WERI-Rb-1 (cell line): ENCODE measurements at places on chromosomes 3 and 15.

- DNase-seq = peak; percentile 30
Observed at GRCh38 chr3:12138044-12138443, 20.7 kb downstream of the TIMP4 start.

- peak; percentile 15 for DNase-seq
Observed at GRCh38 chr3:184011937-184012889, 5.5 kb downstream of the ABCC5 start.

DNA sequence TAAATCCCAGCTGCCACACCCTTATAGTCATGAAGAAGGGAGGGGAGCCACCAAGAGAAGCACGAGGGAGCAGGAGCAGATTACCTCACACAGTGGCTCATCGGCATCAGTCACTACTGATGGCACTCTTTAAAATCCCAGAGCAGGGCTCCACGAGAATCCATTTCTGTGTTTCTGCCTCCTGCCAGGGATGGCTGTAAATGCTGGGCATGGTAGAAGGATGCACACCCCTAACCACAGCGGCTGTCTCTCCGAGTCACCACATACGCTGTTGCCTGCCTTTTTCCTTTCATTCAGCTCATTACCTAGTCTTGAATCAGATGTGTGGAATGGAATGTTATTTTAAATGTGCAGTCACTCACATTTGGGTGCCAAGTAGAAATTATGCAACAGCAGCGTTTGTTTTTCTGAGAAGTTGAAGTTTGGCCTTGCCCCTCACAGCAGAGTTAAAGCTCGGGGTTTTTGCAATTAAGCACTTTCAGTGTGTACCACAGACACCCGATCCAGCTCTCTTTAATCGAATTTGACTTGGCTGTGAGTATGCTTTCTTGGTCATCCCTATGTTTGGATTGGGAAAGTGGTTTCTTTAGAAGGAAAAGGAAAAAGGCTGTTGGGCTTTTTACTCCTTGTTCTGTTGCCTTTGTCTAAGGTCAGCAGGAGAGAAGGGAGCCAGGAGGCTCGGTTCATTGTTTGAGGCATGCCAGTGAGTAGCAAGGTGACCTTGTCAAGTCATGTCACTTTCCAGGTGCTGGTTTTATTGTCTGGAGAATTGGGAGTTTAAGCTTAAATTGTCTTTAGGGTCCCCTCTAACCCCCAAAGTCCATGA, 284.2 kb upstream of the TPM1 start:
- DNase-seq = no peak

GRCh38 chr3:159619341-159619885, 369.2 kb upstream of the IL12A start:
- DNase-seq = peak; percentile 18

- no peak for DNase-seq
Observed at GRCh38 chr3:56838448-56838847, 36.7 kb upstream of the ARHGEF3 start.

- DNase-seq = no peak
Observed at GRCh38 chr15:45906230-45906629, 271.4 kb downstream of the SQOR start.

DNA sequence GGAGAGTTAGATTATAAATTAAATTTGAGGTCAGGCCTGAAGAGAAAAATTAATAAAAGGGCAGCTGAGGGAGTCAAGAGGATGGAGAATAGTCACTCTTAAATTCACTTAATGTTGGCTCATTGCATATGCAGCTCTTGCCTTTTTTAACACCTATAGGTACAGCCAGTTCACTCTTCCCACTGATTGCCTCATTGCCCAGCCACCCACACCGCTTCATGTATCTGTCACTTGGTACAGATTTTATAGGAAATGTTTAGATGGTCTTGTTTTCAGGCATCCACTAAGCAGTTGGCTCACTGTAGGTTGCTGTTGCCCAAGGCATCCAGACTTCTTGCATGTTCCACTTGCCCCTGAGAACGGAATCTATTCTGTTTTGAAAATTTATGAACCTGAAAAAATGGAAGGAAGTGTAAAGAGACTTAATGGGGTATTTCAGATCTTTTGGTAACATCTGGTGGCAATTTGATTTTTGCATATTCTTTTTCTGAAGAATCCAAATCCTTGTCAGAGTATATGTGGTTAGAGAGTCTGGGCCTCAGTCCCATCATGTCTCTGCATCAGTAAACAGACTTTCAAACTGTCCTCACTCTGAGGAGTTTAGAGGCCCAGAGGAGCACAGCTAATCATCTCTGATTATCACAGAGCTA, 151.9 kb downstream of the RBPMS2 start:
- DNase-seq = no peak

GRCh38 chr3:171602072-171602471, 141.9 kb upstream of the TNIK start:
- DNase-seq = no peak

- no peak for DNase-seq
Observed at GRCh38 chr15:53133255-53133850, 343.2 kb upstream of the ONECUT1 start.

- DNase-seq = no peak
Observed at GRCh38 chr3:150930839-150931238, 25.6 kb upstream of the MINDY4B start.

DNA sequence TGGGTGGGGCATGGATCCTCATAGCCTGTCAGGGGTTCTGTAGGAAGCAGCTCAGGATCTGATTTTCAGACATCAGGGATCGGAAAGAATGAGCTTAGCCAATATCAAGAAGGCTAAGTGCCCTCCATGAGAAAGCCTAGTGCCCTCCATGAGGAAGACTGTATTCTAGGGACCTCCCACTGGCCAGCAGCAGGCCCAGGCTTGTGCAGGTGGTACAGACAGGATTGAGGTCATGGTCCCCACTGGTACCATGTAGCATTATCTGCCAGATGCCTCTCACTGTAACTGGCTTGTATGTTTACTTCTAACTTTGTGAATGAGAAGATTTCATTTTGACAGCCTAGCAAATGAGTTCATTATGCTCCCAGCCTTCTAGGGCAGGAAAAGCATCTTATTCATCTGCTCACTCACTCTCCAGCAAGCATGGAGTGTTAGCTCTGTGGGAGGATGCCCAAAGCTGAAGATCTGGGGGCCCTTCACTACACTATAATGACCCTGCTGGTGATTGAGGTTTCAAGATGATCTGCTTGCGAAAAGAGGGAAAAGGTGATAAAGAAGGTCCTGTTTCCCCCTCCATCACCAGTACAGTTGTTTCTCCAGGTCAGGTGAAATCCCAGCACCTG, 7.5 kb downstream of the EPHB1 start:
- DNase-seq = no peak

- peak; percentile 72 for DNase-seq
Observed at GRCh38 chr3:10408680-10409079, 87.8 kb upstream of the SEC13 start.

- no peak for DNase-seq
Observed at GRCh38 chr3:43417133-43417532, 130.8 kb downstream of the SNRK start.

GRCh38 chr3:126057501-126057819, 26.5 kb downstream of the SLC41A3 start:
- no peak for DNase-seq

DNA sequence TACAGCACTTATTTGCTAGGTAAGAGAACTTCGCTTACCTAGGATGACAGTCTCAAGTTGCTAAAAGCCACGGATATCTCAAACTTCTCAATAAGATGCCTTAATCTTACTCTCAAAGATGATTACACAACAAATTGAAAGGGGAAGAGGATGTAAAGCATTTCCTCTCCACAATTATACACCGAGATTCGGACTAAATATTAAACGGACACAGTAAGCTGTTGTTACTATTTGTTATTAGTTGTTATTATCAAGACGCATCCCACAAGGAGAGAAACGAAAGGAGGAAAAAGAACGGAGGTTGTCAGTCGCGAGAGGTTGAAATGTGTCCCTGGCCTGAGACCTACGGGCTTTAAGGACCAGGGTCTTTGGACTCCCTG, 660 bp downstream of the ZNF106 start:
- no peak for DNase-seq

- DNase-seq = peak; percentile 64
Observed at GRCh38 chr3:184235381-184236032, 6.1 kb downstream of the VWA5B2 start.

DNA sequence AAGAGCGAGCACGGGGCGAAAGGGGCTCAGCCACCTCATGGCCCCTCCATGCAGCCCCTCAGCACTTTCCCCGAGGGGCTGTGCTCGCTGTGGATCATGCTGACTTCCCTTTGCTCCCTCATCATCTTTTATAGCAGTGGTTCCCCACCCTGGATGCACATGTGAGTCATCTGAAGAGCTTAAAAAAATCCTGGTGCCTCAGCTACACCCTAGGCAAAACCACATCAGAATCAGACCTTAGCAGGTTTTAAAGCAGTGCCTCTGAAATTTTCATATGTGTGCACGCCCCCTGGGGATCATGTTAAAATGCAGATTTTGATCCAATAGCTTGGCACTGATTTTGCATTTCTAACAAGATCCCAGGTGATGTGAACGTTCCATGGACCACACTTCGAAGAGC, 50.9 kb downstream of the FEM1B start:
- DNase-seq = no peak
